CD8-positive, alpha-beta memory T cell (primary cell): ENCODE measurements at places on chromosomes 2 and 18. TPM values are rescaled to one million over a fixed set of nuclear protein-coding genes. Genes with fewer than 3 reads are reported as not detected.

GRCh38 chr2:96537066-96537733, 648 bp downstream of the ARID5A start:
- DNase-seq, result peak; percentile 89

GRCh38 chr18:66048406-66048805, 297.6 kb downstream of the CDH7 start:
- no peak for DNase-seq

Gene BMPR2
- total RNA-seq, result 9.7 TPM

DNA sequence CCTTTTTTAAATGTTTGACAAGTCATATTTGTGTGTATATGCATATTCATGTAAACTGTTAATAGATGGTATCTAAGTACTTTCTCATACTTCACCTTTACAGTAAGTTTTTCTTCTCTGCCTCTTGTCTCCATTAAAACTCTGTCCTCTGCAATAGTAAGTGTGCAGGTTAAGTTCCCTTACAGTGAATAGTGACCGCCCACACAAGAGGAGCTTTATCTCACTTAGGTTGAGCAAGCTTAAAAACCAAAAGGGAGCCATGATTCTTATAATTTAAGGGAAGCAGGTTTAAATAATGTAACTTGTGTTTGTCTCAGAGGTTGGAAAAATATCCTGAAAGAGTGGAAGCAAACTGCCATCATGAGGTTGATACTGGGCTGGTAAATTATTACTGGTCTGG, 61.3 kb downstream of the MRPS9 start:
- no peak for DNase-seq

DNA sequence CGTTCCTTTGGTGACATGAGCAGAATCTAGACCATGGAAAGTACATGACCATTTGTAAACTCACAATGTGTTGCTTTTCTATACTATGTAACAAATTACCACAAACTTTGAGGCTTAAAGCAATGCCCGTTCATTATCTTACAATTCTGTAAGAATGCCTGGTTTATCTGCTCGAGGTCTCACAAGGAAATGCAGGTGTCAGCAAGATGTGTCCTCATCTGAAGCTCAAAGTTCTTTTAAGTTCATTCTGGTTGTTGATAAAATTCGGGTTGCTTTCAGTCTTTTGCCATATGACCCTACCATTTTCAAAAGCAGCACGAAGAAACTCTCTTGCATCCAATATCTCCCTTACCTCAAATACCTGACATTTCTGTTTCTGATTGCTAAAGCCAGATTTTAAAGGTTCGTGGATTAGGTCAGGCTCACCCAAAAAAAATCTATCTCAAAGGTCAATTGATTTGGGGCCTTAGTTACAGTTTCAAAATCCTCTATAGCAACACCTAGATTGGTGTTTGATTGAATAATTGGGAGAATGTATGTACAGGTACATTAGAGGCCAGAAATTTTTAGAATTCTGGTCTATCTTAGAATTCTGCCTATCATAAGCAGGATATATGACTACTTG, 125.9 kb downstream of the TMEM131 start:
- no peak for DNase-seq
